ENCODE measurements at places on chromosomes 1 and 21.

- no peak for DNase-seq
These were observed 3.6 kb upstream of the ZBTB7B start for GRCh38 chr1:154998818-154999570.

DNA sequence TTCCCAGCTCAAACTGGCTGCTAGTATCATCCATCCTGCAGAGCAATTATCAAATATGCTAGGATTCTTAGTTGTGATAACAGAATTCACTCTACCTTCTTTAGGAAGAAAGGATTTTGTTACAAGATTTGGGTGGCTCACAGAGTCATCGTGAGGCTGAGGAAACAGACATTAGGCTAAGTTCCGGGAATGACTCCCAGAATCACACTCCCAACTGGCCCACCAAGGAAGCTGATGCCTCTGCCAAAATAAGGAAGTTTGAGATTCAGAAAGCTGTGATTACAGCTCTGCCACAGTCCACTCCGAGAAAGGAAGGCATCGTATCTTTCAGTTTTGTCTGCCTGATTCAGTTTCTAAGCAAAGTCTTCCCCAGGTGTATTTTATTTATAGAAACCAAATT, 50.6 kb upstream of the LYPLAL1 start:
- DNase-seq: no peak

- no peak for DNase-seq
These were observed 73.1 kb downstream of the GATAD2B start for GRCh38 chr1:153849487-153850185.

DNA sequence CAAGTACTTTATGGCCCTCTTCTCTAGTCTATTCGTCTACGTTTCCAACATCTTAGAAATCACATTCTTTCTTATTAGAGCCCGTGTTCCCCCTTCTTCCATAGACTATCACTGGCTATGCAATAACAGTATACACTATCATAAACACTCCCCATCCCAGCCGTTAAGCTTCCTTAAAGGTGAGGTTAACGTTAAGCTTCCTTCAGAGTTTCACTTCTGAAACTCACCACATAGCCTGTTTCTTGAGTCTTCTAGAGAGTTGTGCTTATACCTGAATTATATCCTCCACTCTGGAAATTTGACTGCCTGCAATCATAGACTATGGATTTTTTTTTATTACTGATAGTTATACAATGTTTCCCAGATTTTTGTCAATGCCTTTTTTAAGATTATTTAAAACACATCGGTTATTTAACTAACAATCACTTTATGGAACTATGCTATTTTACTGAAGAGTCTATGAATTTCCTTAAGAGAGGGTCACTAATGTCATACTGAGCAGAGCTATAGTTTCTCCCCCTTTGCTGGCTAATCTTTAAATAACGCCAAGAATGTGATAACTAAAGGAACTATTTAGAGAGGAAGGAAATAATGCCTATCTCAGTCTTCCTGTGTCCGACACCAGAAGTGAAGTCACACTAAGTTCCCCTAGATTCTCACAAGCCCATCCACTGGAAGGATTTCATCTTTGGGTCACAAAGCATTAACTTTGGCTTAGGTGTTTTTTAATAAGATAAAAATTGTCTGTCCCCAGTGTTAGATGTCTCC, 16.8 kb downstream of the FCER1A start:
- no peak for DNase-seq

GRCh38 chr1:156740237-156740740, 599 bp downstream of the MRPL24 start:
- DNase-seq: no peak

GRCh38 chr1:118201524-118201923, 16.5 kb upstream of the SPAG17 start:
- no peak for DNase-seq

DNA sequence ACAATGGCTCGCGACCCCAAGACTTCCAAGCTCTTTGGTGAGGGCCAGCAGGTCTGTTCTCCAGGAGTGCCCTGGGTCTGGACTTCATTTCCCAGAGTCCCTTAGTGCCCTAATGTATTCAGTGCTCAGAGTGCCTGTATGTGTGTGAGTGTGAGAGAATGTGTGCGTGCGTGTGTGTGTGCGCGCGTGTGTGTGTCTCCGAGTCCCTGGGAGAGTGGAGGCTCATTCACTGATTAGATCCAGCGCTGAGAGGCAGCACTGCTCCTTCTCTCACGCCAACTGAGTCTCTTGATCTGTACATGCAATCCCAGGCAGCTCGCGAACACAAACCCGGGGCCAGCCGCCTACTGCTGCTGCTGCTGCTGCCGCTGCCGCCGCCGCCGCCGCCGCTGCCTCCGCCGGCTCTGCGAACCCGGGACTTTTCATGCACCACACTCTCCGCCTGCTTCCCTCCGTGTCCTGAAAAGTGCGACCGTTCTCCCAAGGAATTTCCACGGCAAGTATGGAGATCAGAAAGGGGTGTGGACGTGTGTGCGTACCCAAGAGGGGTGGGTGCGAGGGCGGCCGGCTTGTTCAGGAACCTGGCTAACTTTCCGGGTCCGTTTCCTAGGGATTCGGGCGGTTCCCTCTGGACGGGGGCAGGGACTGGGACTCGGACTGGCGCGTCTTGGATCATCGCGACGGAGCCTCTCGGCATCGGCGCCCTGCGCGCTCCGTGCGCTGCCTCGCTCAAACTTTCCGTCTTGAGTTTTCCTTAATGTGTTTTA, at the start of gene RNF220:
RNF220 (plus strand) TSS at position 225 of the 767 bp plus-strand sequence.
- no peak for DNase-seq

GRCh38 chr1:162854245-162854882, 6.6 kb downstream of the CCDC190 start:
- peak; percentile 5 for DNase-seq

DNA sequence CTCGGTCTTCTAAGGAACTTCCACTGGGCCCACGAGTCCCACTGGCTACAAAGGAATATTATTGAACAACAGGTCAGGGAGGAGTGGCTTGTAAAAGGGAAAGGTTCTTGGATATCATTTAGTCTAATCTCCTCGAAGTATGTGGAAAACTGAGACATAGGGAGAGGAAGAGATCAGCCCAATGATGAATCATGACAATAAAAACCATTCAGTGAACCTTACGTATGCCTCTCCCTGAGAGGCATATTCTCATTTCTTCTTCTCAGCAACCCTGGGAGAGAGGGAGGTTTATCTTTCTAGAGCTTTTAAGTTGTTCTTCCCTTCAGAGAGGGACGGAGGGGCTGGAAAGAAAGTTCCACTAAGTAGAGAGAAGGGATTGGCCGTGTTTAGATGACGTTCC, 5.3 kb upstream of the MOB3C start:
- DNase-seq: no peak

- no peak for DNase-seq
These were observed 258.6 kb downstream of the GRIK3 start for GRCh38 chr1:36775716-36776115.

- no peak for DNase-seq
These were observed 53.0 kb upstream of the RIPK4 start for GRCh38 chr21:41819856-41820281.
